Glomerular endothelial cell (primary cell): ENCODE measurements at places on chromosomes 7 and 10.

DNA sequence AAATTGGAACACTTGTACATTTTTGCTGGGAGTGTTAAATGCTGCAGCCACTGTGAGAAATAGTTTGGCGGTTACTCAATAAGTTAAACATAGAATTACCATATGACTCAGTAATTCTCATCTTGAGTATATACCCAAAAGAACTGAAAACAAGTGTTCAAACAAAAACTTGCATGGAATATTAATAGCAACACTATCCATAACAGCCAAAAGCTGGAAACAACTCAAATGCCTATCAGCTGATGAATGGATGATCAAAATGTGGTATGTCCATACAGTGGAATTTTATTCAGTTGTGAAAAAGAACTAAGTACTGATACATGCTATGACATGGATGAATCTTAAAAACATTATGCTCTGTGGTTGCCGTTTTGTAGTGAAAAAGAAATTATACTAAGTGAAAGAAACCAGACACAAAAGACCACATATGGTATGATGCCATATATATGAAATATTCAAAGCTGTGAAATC, 63.0 kb upstream of the SP4 start:
- no peak for DNase-seq

DNA sequence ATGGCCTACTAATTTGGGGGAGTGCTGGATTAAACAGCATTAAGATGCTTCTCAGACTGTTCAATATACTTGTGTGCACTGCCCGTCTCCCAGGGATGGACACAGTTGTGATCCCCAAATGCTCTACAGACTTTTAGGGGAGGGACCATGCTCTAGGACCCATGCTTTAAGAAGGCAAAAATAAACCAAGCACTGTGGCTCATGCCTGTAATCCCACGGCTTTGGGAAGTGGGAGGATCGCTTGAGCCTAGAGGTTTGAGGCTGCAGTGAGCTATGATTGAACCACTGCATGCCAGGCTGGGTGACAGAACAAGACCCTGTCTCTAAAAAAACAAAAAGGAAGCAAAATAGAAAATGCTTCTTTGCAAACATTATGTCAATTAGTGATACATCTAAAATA, 102.6 kb downstream of the VOPP1 start:
- DNase-seq, result no peak

DNA sequence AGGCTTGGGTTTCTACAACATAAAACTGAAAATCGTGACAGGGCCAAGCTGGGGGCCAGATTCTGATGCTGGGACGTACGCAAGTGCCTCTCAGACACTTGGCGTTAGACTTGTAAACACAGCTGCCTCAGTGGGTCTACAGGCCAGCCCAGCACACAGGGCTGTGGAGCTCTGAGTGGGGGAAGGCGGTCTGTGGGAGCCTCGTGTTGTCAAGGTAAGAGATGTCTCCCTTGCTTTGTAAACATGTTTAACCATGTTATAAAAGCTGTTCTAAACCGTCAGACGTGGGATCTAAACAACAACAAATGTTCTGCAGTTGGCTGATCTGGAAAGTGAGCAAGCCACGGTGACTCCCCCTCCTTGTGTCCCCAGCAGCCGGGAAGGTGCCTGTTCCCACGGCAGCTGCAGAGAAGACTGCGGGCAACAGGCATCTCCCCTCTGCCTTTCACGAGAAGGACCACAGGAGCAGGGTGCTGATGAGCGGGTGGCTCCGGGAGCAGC, 67.8 kb downstream of the ZRANB1 start:
- DNase-seq, result no peak

DNA sequence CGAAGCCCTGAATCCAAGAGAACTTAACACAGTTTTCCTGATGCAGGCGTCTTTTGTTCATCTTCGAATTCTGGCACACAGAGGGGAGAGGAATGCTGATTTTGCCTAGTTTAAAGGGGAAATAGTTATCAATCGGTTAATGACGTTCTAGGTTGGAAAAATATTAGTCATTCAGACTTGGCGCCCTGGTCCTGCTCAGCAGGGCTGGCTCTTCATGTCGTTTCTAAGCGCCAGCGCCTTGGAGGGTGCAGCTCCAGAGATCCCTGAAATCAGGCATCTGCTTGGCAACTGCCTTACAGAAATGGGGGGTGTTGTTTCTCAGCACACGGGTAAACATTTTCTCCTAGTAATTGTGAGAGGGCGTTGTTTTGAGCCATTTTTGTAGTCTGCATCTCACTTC, 1.3 kb upstream of the PRTFDC1 start:
- no peak for DNase-seq

- no peak for DNase-seq
Observed at GRCh38 chr7:142422621-142423020, 164.8 kb upstream of the PRSS58 start.

GRCh38 chr10:3783316-3783681, 1.7 kb downstream of the KLF6 start:
- DNase-seq, result no peak

GRCh38 chr7:135803143-135803542, 54.5 kb upstream of the FAM180A start:
- no peak for DNase-seq

DNA sequence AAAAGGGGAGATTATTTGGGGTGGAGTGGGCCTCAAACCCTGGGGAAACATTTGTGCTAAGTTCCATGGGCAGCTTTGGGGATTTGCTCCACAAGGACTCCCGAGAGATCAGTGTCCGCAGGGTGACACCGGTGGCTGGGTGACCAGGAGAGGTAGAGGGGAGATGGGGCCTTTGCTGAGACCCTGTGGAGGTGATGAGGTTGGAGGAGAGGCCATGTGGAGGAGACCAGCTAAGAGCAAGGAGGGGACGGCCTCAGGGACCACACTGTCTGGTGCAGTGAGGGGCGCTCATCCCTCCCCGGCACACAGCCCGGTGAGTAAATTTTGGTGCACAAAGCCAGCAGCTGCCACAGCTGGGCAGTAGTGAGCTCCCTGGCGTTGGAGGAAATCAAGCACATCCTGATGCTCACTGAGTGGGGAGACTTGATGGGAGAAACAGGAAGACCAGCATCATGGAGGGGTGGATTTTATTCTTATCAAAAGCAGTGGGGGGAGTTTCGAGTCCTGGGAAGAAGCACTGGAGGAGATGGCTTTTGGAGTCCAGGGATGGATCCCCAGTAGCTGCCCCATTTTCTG, 20.2 kb upstream of the ELFN1 start:
- DNase-seq, result no peak

DNA sequence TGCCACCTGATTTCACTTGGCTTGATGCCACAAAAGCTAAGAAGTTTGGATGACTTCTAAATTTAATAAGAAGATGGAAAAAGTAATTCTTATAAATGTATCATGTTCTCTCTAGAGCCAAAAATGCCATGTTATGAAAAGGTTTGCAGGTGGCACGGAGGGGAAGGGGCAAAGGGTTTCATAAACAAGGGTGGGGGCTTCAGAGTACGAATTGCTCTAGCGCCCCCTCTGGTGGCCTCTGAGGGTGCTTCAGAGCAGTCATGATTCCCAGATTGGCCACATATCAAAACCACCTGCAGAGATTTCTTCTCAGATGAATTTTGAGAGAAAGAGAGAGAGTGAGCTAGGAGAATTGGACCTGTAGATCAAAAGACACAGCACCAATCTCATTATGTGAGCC, 208.6 kb upstream of the YAE1 start:
- DNase-seq, result no peak

GRCh38 chr7:114711241-114711640, 210.7 kb upstream of the MDFIC start:
- DNase-seq, result no peak

DNA sequence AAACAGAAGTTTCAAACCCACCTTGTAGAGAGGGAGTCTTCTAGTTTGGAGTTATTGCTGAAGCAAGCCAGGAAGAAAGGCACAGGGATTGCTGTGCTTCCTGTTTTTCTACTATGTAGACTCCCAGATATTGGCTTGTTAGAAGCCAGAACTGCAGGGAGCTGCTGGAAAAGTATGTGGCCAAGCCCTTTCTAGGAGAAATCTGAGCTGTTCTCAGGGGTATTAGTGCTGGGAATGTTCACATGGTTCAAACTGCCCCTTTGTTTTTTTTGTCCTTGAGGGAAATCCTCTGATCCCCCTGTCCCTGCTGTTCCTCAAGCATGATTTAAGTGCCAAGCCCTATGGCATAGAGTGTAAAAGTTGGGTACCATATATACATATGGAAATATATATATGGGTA, 184.0 kb downstream of the CCDC7 start:
- no peak for DNase-seq

- DNase-seq, result no peak
Observed at GRCh38 chr7:143003393-143004051, 23.4 kb downstream of the OR9A2 start.

DNA sequence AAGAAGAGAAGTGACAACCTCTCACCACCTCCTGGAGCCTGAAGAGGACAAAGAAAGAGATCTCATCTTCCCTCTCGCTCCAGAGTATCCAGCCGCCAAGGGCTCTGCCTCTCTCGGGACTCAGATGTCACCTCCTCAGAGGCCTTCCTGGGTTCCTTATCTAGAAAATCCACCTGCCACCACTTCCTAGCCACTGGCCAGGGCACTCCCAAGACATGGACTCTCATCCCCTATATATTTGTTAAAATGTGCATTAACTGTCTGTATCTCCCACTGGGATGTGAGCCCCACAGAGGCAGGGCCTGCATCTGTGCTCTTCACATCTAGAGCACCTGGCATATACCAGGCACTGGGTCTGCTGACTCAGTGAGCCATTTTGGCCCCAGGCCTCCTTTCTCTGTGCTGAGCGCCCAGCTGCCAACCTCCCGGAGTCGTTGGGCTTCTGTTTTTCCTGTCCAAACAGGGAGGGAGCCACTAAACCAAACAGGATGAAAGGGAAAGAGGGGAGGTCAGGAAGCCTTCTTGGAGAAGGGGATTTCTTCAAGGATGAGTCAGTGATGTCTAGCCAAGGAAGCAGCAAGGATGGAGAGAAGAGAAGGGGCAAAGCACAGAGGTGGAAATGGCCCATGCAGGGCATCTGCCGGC, 58.9 kb downstream of the KCNMA1 start:
- DNase-seq, result no peak

DNA sequence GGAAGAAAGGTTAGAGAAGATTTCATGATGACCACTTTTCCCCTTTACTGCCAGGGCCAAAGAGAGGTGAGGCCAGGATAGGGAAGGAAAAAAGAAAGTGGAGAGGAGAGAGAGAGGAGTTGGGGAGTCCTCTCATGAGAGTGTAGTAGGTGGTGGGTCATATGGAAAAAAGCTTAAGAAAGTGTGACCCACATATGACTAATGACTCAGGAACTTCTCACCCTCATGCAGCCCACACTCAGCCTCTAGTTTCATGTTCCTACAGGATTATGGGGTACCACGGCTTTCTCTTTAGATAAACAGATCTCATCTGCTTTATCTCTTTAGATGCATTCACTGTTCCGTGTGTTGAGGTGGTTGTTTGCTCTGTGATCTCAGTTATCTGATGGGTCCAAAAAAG, 462.5 kb upstream of the IGFBP3 start:
- DNase-seq, result no peak

DNA sequence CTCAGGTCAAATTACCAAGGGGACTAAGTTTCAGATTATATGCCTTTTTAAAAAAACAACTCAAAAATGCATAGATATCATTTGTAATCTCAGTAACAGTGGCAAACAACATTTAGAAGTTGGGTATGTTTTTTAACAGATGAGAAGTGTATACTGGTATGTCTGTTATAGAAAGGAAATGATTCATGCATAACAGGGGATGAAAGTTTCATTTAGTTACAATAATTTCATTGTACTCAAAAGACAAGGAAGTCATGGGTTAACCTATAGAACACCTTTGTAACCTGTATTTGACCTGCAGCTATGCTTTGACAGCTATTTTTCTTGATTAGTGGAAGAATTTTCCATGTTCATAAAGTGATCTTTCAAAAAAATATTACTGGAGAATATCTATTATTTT, 35.4 kb upstream of the FAM133B start:
- DNase-seq, result no peak

DNA sequence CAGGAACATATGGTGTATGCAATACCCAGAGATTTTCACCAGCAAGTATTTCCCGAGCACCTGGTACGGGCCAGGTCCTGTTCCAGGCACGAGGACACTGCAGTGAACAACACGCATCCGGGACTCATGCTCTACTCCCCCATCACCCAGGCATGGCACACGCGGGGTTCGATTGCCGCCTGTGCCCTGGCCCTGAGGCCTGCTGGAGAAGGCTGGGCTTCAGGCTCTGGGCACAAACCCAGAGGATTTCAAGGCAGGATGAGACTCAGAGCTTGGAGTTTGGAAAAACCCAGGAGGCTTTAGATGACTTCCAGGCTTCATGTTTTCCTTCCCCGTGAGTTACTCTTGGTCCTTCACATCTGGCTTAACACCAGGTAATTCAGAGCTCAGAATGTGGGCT, 143.5 kb downstream of the NEURL1 start:
- DNase-seq, result no peak

DNA sequence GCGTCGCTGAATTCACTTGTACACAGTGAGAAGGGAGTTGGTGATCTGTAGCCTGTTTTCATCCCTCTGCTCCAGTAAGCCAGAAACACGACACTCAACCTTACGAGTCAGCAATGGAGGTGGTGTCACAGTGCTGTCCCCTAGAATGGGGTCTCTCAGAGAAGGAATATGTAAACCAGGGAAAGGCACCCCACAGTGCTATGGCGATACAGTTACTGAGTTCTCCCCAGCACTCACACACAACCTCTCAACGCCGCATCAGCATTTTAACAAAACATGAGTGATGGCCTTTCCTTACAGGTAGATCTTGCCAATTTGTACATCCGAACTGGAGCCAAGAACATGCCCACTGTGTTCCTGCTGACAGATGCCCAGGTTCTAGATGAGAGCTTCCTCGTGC, 196.3 kb downstream of the CDCA7L start:
- no peak for DNase-seq

DNA sequence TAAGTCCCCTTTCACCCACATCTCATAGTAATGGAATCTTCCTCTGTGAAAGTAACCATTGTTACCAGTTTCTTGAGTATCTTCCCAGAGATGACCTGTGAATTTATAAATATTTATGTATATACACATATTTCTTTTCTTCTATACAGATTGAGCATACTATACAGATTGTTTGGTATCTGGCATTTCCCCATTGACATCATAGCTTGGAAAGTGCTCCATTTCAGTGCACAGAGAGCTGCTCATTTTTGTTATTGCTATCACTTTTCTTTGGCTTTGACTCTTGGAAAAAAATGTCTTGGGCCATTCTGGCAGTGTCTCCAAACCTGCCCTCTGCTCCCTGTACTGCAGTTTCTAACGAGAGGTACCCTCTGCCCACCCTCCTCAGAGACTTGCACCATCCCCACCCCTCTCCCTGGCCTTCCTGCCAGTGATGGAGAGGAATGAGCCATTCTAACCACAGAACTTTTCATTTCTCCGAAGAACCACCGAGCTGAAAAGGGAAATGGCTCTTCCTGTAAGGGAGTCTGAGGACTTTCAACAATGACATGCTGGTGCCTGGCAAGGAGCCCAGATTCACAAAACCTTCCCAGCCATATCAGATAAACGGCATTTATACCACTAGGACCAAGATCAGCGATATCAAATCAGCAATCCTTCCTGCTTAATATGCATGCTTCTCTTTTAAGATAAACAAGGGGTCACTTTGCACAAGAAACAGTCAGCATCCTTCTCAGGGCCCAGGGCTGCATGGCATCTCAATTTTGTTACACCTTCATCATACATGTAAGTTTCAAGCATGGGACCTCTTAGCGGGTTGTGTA, 19.7 kb upstream of the CCSER2 start:
- DNase-seq, result peak; percentile 78
